ENCODE measurements at places on chromosomes 13 and 19.

DNA sequence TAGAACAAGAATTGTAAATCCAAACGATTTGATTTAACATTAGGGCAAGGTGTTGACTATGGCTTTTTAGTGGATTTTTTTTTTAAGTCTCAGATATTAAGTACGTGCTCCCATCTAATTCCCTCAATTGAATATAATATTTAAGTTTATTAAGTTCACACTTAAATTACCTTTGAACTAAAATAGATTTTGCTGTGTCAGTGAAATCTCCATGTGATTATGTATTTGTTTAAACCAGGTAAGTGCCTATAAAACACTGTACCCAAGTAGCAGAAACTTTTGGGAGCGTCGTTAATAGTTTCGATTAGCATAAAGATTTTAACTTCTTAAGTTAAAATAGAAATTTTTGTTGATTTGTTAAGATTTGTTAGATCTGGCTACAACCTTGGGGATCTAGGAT, 1.6 kb downstream of the CLN5 start:
- DNase-seq: no peak

GRCh38 chr19:17202249-17202648, 12.9 kb upstream of the USE1 start:
- DNase-seq: no peak

DNA sequence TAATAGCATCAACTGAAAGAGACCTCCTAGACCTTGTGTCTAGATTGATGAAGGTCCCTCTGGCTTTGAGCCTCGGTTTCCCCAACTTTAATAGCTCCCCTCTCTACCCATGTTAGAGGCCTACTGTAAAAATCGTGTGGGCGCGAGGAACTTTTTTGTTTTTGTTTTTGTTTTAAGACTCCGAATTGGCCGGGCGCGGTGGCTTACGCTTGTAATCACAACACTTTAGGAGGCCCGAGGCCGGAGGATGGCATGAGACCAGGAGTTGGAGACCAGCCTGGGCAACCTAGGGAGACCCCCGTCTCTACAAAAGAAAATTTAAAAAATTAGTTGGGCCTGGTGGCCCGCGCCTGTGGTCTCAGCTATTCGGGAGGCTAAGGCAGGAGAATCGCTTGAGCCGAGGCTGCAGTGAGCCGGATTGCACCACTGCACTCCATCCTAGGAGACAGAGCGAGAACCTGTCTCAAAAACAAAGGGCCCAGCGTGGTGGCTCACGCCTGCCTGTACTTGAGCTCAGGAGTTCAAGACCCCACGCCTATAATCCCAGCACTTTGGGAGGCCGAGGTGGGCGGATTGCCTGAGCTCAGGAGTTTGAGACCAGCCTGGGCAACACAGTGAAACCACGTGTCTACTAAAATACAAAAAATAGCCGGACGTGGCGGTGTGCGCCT, 858 bp upstream of the PPP6R1 start:
- DNase-seq: no peak

- no peak for DNase-seq
Measured at GRCh38 chr13:113076681-113077401, 28.8 kb upstream of the F7 start.

DNA sequence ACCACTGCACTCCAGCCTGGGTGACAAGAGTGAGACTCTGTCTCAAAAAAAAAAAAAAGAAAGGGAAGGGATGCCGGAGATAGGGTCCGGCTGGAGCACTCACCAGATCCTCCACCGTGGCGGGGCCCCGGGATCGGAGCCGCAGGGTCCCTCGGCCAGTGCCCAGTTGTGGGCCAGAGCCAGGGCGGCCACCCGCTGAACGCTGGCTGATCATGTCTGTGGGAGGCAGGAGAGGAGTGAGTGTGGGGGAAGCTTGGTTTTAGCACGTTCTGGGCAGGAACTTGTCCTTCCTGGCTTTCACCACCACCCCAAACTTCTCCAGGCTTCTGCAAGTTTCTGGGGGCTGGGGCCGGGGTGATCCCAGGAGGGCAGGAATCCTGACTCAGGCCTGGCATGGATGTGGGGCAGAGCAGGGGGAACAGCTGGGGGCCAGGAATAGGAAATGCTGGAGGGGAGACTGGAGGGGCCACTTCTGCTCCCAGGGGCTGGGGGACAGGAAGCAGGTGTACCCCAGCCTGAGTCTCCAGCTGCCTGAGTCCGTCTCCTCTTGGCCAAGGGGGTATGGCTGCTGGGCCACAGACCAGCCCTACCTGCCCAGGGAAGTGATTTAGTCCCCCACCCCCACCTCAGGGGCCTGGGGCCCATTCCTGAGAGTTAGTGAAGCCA, 4.3 kb upstream of the PTGER1 start:
- DNase-seq: no peak

DNA sequence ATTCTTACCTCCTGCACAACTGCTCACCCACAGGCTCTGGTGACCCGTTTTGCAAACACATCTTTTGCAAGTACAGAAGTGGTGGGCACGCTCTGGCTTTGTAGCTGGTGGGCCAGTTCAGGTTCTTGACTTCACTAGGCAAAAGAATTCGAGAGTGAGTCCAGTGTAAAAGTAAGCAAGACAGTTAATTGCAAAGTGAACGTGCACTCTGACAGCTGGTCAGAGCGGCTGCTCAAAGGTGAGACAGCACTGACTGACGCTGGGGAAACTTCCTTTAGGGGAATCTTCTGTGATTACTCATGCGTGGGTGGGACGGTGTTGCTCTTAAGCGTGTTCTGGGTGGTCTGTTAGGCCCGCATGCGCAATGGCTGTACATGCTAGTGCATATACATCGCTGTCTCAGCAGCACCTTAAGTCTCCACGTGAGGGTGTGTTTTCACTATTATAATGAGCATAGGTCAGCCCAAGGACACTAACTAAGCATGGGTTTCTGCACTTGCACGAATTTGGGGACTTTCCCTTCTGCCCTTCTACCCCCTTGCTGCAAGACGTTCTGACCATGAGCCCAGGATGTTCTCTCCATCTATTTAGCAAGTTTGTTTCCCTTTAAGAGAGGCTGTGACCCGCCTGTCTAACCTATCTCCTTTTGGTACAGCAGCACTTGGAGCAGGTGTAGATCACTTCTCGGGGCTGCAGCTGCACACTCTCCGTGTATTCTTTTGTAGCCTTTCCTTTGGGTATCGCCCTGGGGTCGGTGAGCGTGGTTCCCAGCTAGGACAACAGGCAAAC, 30.2 kb upstream of the CD33 start:
- no peak for DNase-seq

DNA sequence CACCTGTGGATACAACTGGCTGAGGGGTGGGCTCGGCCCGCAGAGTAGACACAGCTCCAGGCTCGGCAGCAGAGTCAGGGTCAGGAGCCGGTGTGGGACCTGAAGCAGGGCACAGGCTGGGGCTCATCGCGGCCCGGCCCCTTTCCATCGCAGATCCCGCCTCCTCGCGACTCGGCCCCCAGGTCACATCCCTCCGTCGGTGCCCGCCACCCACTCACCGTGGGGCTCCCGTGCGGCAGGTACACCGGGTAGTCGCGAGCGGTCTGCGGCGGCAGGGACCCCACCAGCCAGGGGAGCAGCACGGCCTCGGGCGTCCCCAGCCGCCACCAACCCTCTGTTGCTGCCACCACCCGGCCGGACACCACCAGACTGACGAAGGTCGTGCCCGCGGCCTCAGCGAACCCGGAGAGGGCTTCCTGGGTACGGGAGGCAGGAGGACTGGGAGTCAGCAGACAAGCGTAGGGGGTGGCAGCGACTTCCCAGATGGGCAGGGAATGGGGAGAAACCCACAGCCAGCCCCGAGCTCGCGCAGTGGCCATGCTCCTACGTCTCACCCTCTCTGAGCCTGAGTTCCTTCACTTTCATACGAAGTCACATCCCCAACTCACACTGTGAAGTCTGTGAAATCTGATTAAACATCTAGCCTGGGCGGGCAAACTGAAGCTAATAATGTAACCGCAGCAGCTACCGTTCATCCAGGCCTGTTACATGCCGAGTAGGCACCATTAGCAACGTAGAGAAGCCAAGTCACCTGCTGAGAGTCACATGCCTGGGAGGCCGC, 3.7 kb downstream of the FUZ start:
- no peak for DNase-seq

- DNase-seq: no peak
Measured at GRCh38 chr19:54455786-54456422, 6.9 kb downstream of the LENG8 start.

DNA sequence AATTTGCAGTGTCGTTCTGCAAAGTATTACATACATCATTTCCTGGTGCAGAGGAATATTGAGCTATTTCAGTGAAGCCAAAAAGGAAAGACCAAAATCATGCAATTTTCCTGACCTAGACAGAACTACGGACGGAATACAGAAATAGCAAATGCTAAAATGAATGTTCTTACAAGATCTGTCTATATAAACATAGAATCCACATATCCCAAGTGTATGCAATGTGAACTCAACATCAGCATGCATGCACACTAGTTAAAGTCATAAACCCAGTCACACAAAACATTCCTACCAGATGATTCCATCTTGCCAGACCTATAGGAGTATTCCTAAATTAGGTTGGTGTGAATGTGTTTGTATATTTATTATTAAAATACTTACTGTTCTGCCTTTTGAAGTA, 383.7 kb upstream of the ZNF507 start:
- DNase-seq: no peak

DNA sequence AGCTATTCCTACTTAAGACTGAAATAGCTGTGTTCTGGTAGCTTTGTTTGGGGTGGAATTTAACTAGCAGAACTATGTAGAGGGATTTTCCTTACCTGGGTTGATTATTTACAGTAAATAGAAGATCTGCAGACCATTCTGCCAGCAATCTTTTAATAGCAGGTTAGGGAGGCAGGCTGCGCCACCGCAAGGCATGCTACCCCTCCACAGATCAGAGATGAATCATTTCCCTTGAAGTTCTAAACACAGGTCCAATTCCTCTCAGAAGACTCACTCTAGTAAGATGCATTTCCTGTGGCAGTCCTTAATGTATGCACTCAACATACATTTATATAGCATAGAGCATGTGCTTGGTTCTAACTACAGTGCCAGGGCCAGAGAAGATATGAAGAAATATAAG, 109.0 kb downstream of the TNFRSF19 start:
- DNase-seq: no peak

DNA sequence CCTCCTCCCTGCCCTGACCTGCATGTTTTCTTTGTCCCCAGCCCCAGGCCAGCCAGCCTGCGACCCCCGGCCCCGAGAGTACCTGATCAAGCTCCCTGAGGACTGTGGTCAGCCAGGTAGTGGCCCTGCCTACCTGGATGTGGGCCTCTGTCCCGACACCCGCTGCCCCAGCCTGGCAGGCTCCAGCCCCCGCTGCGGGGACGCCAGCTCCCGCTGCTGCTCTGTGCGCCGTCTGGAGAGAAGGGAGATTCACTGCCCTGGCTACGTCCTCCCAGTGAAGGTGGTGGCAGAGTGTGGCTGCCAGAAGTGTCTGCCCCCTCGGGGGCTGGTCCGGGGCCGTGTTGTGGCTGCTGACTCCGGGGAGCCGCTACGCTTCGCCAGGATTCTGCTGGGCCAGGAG, 5.6 kb downstream of the CILP2 start:
- DNase-seq: no peak

DNA sequence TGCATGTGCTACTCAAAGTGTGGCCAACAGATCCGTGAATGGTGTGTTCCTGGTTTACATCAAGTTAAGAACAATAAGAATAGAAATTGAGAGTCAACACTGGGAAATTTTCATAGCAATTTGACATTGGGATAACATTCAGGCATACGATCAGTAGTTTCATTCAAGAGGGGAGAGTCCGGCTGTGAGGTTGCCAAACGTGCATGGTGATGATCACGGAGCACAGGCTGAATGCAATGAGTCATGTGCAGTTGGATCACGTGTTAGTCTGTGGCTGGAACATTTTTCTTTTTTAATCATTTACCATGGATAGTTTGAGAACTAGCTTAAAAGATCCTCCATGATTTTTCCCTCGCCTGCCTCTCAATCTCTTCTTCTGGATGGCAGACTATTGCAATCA, 2.5 kb upstream of the DCT start:
- no peak for DNase-seq

- DNase-seq: no peak
Measured at GRCh38 chr13:44763615-44764301, 187.6 kb upstream of the TSC22D1 start.

DNA sequence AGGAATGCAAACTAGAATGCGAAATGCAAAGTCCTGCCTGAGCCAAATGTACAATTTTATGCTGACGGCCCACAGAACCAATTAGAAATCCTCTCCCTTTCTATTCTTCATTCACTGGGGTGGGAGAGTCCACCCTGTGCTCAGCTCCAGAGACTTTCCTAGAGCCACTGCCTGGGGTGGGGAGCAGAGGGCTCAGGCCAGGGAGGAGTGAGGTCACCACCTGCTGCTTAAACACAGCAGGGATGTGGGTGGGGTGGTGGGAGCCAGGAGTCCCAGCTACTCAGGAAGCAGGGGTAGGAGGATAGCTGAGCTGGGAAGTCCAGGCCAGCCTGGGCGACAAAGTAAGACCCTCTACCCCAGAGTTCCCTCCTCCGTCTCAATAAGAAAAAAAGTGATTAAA, 26.9 kb upstream of the ZNF83 start:
- DNase-seq: no peak

DNA sequence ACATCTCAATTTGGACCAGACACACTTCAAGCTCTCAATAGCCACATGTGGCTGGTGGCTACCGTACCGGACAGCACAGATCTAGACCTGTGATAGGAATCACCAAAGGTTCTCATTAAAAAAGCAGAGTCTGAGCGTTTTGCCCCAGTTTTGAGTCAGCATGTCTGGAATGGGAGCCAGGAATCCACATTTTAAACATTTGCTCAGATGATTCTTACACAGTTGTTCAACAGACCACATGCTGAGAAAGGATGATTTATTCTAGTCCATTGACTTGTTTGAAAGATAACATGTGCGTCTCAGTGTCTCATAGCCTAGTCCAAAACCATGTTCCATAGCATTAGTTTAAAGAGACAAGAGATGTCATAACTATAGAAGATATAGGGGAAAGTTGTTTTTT, 53.4 kb downstream of the FLT3 start:
- DNase-seq: no peak

- DNase-seq: no peak
Measured at GRCh38 chr13:45385907-45386553, 32.1 kb downstream of the SLC25A30 start.

GRCh38 chr13:112771877-112772538, 82.2 kb downstream of the ATP11A start:
- DNase-seq: no peak

GRCh38 chr13:95137096-95137495, 164.2 kb downstream of the ABCC4 start:
- no peak for DNase-seq

- no peak for DNase-seq
Measured at GRCh38 chr13:51370116-51370515, 30.6 kb downstream of the SERPINE3 start.

- no peak for DNase-seq
Measured at GRCh38 chr19:18379803-18380747, 5.9 kb upstream of the GDF15 start.

GRCh38 chr19:18280247-18281081, 958 bp downstream of the JUND start:
- peak; percentile 57 for DNase-seq

Measured in amygdala (tissue), 56 donors.